ENCODE measurements at places on chromosomes 1 and 21.

GRCh38 chr1:220113136-220113695 lies 19.3 kb downstream of the IARS2 start:
- DNase-seq = no peak

GRCh38 chr1:198529414-198529813 lies 11.1 kb downstream of the ATP6V1G3 start:
- DNase-seq = no peak

GRCh38 chr1:208942394-208943130 lies 641.0 kb upstream of the CAMK1G start:
- DNase-seq = no peak

GRCh38 chr21:45496968-45497845 lies 45.0 kb downstream of the SLC19A1 start:
- peak; percentile 77 for DNase-seq

DNA sequence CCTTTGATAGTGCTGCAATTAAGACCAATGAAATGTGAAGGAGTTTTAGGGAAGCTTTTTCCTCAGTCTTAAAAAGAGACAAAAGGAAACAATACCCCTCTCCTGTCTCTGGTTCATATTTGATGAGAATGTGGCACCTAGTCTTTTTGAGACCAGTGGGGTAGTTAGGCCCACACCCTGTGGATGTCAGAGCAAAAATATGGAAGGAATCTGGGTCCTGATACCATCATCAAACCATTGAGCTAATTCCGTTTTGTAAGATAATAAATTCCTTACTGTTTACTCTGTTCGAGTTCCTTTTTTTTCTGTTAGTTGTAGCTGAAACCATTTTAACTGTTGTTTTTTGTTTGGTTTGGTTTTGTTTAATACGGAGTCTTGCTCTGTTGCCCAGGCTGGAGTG lies 33.3 kb downstream of the PTPRC start:
- no peak for DNase-seq

DNA sequence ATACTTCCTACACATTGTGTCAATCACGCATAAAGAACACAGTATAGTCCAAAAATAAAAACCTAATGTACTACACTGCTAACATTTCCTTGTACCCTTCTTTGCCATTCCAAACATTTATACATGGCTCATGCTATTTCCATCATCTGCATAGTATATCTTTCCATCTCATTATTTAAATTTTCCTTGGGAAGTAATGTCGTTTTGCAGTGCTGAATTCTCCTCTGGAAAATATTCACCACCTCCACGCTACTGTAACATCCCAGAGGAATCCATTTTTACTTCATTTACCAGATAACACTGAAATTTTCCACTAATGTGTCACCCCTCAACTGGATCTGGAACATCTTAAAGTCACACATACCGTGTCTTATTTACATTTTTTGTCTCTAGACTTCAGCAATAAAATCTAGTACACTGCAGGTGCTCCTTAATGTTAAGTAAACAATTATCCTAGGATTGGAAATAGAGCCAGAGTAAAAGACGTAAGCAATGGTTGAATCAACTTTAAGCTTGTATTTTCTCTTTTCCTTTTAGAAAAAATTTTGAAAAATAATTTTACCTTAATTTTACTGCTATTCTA lies 881.0 kb downstream of the AMY1C start:
- DNase-seq = no peak

- DNase-seq = no peak
Observed at GRCh38 chr1:41614818-41615217, 130.3 kb upstream of the EDN2 start.

GRCh38 chr21:32302560-32302959 lies 3.9 kb downstream of the MRAP start:
- no peak for DNase-seq

- no peak for DNase-seq
Observed at GRCh38 chr1:6625584-6626149, 999 bp downstream of the THAP3 start.

DNA sequence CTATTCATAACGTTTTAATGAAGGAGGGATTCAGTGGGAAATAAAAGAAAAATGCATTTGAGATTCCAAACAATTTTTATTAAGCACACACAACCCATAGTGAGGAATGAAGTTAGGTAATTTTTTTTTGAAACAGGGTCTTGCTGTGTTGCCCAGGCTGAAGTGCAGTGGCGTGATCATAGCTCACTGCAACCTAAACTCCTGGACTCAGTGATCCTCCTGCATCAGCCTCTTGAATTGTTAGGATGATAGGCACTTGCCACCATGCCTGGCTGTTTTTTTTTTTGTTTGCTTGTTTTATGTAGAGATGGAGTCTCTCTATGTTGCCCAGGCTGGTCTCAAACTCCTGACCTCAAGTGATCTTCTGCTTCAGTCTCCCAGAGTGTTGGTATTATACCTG lies 28.9 kb downstream of the LYPLAL1 start:
- DNase-seq = no peak

DNA sequence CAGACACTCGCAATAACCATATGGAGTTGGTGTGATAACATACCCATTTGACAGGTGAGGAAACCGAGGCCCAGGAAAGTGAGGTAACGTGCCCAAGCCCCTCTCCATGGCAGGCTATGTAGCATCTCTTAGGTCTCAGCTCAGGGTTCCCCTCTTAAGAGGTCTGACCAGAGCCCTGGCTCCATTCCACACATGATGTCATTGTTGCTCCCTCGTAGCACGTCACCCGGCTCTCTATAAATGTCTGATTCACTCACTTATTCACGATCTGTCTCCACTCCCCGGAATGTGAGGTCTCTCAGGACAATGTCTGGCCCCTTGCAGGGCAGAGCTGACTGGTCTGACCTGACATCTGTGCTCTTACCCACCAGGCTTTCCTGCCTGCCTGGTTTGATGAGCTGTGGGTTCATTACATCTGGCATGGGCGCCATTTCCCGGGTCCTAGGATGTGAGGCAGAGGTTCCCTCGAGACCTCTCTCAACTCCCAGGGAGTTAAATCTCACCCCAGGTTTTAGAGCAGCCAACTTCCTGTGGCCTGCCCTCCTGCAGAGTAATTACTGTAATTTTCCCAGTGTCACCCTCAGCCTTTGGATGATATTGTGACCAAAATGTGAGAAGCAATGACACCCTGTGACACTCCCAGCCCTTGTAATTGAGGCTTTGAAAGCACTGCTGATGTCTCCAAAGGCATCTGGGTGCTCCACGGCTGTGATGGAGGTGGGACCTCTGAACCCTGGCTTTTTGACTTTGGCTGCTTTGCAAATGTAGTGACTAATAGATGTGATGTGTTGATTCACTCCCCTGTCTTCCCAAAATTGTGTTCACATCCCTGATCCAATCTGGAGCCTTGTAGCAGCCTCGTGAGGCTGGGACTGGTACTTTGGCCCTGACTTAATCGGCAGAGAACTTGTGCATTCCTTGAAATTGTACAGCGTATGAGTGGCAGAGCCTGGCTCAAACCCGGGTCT lies 10.6 kb downstream of the ACTL8 start:
- DNase-seq = no peak

DNA sequence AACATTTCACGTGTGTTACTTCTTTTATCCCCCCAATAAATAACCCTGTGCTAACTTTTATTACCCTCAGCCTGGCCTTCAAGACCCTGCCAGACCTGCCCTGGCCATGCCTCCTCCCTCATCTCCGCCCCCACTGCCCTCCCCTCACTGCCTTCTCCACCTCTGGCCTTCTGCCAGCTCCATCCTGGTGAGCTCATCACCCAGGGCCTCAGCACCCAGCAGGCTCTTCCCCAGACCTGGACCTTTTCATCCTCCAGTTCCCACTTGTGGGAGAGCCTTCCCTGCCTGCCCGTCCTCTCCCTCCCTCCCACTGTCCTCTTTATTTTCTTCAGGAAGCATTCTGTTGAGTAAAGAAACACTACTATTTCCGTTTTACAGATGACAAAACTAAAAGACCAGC lies 72.0 kb downstream of the SLC66A1 start:
- peak; percentile 52 for DNase-seq

DNA sequence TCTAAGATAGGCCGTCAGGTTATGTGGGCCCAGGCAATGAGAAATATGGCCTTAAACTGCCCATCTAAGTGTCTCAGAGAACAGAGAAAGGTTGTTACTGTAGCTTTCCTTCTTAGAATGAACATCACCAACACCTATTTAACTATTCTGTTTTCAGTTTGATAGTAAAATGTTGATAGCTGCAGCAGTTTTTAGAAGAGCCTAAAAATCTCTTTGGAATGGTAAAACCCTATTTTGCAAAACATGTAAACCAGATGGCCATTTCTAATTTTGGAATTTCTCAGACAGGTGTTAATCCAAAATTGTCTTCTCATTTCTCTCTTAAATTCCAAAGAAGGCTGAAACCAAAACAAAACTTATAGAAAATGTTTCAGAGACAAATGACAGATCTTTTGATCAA lies 57.5 kb downstream of the DIPK1A start:
- DNase-seq = no peak

DNA sequence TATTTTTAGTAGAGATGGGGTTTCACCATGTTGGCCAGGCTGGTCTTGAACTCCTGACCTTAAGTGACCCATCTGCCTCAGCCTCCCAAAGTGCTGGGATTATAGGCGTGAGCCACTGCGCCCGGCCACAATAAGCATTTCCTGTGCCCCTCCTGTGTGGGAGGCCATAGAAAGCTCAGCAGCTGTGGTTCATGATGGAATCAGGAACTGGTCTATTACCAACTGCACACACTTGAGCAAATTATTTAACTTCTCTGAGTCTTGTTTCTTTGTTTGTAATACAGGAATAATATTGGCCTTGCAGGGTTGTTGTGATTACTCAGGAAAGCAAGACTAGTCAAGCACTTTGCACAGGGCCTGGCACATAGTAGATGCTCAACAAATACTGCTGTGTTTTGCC lies 15.0 kb downstream of the RHBG start:
- no peak for DNase-seq

GRCh38 chr1:177216587-177217202 lies 45.9 kb downstream of the BRINP2 start:
- no peak for DNase-seq
